ENCODE measurements at places on chromosomes 4 and X. TPM values are rescaled to one million over a fixed set of nuclear protein-coding genes. Genes with fewer than 3 reads are reported as not detected.

Gene FOXR2
- total RNA-seq: not detected

Gene HPGDS
- total RNA-seq: not detected

Gene SGMS2
- total RNA-seq: 35.4 TPM

Gene GABRE
- total RNA-seq: 8.3 TPM

Gene NSDHL
- 55.5 TPM for total RNA-seq

Gene NDP
- total RNA-seq: not detected

Gene IBSP
- not detected for total RNA-seq

Gene ALB
- total RNA-seq: not detected

Gene CD38
- total RNA-seq: not detected

Gene TRIM75
- total RNA-seq: not detected

Gene HMX1
- total RNA-seq: not detected

Gene COL25A1
- total RNA-seq: 0.03 TPM

Gene IL1RAPL2
- total RNA-seq: 0.14 TPM

Gene CYLC1
- total RNA-seq: not detected

Gene TBC1D19
- 7.9 TPM for total RNA-seq

Gene CTSO
- 1.6 TPM for total RNA-seq

Gene USP26
- total RNA-seq: not detected

Gene ARHGAP6
- 0.11 TPM for total RNA-seq

Gene PFKFB1
- total RNA-seq: 0.17 TPM

Gene FGFR3
- 40.6 TPM for total RNA-seq

Gene CXorf65
- not detected for total RNA-seq

Gene CCDC120
- 8.0 TPM for total RNA-seq

Gene NAA11
- not detected for total RNA-seq

Gene ARMCX4
- total RNA-seq: 2.4 TPM

Gene TSPYL2
- 8.1 TPM for total RNA-seq

Gene HHIP
- total RNA-seq: 0.53 TPM

Gene CNKSR2
- 0.78 TPM for total RNA-seq

Measured in foreskin keratinocyte (primary cell).